NCI-H748 treated with DMSO at 0.1 percent for 48 hours (cell line): ENCODE measurements at places on chromosomes 4 and X.

DNA sequence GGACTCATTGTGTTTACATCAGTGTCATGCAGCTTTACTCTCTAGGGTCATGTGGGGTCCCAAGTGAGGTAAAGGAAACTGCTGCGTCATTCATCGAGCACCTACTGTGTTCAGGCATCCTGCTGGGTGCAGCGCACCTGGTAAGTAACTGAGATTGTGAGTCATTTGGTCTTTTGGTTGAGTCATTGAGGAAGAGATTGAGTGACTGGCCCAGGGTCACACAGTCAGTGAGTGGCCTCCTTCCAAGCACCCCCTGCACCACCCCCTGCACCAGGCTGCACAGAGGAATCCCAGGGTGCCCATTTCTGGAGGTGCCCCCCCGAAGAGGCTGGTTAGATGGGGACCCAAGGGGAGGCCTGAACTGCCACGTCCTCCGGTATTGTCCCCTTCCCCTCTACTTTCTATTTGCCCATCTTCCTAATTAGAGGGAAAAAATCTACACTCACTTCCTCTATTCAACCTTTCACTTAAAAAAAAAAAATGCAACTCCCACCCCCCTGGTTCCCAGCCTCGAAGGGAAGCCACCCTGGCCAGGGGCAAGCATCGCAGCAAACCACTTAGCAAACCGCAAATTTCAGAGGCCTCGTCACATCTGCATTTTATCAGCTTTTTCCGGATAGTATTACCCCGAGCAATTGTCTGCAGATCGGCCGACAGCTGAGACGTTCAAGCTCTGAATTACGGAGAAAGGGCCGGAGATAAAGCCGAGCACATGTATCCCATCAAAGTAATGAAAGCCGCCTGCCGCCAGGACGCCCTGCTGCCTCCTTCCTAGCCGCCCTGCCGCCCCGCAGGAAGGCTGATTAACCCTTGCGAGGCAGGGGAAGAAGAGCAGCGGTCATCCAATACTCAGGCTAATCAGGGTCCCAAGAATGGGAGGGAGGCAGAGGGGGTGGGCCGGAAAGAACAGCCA lies 96.3 kb upstream of the MSX1 start:
- no peak for DNase-seq

DNA sequence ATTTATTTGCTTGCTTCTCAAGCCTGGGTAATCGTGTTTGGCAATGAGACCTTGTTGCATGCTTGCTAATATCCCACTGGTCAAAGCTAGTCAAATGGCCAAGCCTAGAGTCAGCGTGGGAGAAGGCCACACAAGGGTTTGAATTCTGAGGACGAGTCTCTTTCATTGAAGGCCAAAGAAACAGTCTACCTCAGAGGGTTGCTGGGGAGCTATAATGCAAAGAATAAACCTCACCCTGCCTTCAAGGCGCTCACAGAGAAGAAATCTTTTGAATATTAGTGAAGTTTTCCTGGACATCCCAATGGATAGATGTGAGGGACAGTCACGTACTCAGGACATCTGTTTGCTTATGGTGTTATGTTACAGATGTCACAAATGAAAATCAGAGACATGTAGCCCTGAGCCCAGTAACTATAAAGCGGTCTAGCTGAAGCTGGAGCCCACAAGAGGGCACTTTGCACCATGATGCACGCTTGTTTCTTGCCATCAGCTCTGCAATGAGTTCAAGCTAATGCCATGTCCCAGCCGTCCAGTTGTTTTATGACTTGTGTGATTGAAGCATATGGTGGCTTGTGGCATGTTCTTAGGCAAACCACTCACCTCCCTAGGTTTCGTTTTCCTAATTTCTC lies 1.1 kb upstream of the TLR3 start:
- DNase-seq = peak; percentile 47

DNA sequence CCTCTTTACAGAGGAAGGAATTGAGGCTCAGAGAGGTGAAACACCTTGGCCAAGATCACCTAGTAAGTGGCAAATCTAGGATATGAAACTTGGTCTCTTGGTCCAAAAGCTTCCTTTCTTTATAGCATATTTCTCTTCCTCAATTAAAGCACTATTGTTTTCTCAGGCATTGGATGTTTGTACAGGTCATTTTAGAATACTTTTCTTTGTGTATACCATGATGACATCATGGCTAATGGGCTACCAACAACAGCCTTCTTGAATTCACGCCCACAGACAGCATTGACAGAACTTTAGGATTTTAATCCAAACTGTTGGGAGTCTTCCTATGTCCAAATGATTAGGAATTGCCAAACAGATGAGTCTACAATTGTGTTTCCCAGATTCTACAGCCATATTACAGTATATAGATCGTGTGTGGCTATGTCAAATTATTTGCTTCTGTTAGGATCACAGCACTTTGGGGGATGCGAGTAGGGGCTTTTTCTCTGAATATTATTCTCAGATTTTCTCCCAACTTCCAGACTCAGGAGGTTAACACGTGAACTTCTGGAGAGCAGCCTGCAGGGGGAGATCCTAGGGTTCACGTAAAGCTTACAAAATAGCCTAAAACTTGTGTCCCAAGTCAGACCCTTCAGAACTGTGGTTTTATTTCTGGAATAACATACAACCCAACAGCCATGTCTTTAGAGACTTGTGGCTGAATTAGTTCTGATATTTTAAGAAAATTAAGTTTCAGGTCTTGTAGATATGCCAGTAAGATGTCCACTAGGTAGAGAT lies 191.8 kb downstream of the SHROOM3 start:
- DNase-seq = no peak

DNA sequence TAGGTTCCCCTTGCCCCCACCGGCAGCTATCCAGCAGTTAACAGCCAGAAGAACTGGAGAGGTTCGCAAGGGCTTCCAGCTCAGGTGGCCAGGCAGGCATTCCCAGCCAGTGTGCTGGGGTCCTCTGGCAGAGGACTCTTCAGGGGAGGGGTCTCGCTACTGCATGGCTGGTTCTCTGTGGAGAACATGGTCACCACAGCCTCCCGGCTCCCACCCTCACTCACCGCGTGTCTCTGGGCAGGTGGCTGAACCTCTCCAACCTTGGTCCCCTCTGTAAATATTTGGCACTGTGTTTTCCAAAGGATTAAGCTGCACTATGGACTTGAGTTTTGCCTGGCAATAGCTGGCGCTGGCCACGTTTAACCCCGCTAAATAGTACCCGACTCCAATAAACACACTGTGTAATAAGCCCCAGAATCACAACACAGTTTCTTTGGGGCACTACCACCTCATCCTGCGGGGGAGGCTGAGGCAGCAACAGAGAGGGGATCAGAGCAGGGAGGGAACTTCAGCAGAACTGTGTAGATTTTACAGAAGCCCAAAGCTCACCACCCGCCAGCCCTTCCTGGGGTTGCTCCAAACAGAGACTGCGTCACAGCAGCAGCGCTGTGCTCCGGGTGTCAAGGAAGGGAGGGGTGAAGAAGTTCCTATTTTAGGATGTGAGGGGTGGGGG lies 15.2 kb downstream of the BCOR start:
- DNase-seq = no peak

DNA sequence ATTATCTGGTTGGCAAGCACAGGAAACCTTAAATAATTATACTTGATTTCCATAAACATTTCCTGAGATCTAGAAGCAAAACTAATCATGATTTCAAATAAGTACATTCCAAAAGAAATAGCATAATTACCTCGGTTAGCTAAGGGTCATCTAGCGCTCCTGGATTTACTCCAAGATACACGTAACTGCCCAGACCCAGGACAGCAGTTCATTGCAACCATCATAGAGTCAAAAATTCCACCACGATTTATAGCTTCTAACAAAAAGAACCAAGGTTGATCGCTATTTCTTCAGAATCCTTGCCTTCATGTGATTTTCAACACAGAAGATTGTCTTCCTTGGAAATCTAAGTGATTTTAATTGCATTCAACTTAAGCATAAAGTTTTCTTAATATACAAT lies 1235.5 kb upstream of the TENM3 start:
- DNase-seq = no peak

DNA sequence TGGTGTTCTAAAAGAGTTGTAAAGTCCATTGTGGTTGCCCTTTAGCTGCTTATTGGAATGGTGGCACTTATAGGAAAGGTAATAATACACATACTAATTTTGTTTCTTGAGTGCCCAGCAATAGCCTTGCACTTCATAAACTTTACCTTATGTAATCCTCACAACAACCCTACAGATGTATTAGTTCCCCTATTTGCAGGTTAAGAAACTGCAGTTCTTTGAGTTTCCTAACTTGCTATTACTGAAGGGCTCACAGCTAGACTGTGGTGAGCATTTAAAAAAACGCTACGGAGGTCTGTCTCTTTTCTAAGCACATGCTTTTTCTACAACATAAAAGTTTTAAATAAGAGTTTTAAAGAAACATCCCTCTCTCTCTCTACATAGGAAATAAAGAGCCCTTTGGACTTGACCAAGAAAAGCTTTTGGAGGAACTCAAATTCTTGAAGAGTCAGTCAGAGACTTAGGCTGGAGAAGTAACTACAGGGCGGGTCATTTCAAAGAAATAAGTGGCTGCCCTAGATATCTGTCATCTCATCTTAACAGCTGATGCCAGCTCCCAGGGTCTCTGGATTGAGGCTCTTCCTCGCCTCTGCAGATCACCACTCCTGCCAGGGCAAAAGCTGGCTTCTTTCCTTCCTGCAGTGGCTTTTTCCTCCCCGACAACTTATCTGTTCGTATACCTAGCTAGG lies 42.0 kb upstream of the FBXW7 start:
- DNase-seq = no peak

DNA sequence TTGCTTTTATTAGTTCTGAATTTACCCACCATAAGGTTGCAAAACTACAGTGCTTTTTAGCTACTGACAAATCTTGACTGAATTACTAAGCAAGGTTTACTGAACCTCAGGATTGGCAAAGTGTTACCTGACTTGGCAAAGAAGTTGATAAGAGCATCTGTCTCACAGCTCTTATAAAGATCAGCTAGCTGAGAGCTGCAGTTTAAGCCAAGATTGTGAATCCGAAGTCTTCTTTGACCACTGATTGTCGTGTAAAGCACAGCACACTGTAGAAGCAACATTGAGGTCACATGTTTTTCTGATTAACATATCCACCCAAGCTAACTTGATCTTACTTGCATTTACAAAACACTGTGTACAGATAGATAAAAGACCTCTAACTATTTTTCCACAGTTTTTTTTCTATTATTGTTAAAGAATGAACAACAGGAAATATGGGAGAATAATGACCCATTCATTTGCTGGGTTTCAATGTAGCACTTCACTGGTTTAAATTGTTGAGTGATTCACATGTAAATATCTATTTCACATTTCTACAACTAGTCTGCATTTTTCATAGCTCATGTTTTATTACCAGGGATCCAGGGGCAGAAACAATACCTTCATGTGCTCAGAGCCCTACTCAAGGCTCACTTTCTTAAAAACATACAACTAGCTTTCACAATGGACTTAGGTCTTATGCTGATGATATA lies 54.0 kb downstream of the METTL14 start:
- DNase-seq = no peak

DNA sequence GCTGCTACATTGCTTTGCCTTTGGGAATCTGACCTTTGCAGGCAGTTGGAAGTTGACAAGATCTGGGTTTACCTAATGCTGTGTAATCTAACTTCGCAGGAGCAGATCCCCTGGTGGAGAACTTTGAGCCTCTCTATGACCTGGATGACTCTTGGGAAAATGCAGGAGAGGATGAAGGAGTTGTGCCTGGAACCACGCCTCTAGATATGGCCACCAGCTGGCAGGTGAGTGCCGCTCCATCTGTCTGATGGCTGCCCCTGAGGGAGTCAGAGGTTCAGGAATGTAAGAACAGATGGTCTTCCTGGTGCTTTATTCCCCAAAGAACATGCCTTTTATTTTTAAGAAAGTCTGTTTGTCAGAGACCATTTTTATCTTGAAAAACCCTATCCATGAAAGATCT lies 109.3 kb downstream of the NFKB1 start:
- DNase-seq = no peak

DNA sequence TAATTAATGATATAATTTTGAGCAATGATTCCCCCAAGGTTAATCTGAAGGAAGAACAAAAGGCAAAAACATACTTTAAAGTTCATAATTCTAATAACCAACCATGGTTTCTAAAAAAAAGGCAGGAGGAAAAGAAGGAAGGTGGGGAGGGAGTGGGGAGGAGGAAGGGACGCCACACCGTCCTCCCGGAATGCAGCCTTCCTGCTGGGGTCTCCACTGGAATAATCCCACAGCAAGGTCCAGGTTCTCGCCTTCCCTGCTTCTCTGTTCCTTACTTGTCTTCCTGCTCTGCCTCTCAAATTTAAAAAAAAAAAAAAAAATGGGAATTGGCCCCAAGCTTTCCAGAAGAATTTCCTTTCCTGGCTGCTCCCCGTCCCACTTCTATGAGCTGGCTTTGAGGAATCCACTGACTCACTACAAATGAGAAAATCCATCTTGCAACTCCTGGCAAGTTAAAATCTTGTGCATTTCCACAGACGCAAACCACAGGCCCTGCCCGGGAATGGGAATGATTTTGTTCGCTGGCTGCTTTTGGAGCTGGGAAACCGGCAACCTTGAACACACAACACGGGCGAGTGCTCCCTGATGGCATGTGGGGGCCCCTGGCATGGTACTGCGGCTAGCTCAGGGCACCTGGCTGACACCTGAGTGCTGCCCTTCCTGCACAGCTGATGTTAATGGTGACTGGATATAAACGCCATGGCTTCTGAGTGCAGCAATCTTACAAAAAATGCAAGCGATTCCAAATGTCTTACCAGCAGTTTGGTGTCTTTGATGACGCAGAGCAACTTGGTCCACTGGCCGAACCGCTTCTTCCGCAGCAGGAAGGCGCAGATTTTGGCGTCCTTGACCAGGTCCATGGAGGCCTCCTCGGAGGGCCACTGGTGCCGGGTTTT lies 97.0 kb downstream of the AFAP1 start:
- DNase-seq = no peak

DNA sequence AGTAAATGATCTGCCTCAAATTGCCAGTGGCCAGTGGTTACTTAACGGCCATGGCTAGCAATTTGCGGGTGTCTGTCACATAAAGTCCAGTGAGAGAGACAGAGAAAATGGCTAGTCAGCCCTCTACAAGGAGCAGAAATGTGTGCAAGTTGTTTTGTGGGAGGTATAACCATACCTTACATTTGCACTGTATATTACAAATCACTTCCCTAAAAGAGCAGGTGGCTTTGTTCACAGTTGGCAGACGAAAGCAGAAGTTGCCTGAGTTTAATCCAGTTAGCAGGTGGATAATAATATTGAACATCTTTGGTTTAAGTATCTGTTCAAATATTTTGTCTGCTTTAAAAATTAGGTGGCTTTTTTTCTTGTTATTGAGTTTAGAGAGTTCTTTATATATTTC lies 15.6 kb downstream of the SRPX start:
- no peak for DNase-seq

DNA sequence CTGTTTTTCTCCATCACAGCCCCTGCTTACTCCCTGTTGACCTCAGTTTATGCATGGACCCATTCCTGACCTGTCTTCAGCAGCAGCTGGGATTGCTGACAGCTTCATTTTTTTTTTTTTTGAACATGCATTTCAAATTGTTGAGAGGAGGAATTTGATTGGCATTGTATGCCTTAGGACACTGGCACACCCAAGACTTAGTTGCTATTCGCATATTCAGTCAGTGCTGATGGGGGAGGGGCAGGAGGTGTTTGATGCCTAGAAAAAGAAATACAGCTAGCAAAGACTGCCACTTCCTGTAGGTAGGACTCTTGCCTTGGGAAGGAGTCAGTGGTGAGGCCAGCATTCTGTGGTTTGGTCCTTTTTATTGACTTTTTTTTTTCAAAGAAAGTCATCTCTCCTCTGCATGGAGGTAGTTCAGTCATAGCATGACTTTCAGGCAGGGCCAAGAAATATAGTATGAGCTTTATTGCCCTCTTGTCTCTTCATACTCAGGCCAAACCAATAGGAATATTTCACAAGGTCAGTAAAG lies 33.6 kb upstream of the XK start:
- no peak for DNase-seq

- no peak for DNase-seq
These were observed 70.8 kb downstream of the RGS12 start for GRCh38 chr4:3363411-3364141.

GRCh38 chr4:145879598-145879997 lies 59.0 kb downstream of the ZNF827 start:
- no peak for DNase-seq
